ENCODE measurements at places on chromosomes 5 and 9.

DNA sequence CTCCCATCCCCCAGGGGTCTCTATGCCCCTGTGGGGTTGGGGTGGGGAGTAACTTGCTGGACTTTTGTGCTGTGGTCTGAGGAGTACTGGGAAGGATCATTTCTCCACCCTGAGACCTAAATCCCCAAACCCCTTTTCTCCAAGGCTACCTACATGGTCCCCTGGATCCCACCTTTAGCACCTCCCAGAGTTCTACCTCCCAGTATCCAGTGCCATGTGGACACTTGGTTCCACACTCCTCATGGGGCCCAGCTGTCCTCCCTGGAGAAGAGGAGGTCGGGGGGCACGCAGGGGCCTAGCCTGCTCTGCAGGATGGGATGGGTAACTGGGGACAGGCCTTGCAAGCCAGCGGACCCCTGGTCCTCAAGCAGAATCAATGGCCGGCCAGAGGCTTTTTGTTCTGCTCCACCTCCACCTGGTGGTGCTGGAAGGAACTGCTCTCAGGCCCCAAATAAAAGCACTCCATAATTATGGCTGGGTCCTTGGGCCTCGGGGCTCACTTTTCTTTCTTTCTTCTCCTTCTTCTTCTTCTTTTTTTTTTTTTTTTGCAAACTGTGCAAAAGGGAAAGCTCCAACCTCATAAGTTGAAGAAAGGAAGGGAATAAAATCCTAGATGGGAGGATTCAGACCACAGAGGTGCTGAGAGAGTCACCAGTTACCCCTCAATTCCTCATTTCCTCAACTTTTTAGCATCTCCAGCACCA is 68.4 kb downstream of the PSD2 start:
- DNase-seq = peak; percentile 11

DNA sequence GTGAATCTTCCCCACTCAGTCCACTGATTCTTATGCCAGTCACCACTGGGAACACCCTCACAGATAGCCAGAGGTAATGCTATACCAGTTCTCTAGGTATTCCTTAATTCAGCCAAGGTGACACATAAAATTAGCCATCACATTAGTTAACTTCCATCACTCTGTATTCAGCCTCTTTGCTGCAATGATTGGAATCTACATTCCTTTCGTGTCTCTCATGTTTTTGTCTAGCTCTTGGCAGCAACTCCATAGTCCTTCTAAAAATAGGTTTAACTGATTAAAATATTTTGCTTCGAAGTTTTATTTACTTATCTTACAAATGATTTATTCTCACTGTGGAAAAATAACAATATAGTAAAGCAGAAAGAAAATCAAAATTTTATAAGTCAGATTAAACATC is 19.6 kb upstream of the RNF20 start:
- no peak for DNase-seq

- DNase-seq = no peak
Observed at GRCh38 chr5:179553875-179554274, 3.5 kb downstream of the RUFY1 start.

DNA sequence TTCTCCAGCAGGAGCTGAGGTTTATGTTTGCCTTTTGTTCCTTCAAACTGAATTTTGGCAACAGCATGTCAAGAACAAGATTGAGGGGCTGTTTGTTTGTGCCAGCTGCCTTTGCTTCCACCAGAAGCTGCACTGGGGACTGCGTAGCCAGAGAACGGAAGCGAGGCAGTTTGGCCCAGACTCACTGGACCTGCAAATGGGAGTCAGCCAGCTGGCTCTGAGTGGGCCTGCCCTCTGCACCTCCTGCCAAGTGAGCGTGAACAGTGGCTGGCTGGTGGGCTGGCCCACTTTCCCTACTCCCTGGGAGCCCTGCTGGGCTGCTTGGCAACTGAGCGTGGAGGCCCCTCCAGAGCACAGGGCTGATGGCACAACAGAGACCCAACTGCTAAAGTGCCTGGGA is 111.6 kb downstream of the GALNT10 start:
- no peak for DNase-seq

- DNase-seq = no peak
Observed at GRCh38 chr5:143207563-143208364, 195.7 kb downstream of the NR3C1 start.

DNA sequence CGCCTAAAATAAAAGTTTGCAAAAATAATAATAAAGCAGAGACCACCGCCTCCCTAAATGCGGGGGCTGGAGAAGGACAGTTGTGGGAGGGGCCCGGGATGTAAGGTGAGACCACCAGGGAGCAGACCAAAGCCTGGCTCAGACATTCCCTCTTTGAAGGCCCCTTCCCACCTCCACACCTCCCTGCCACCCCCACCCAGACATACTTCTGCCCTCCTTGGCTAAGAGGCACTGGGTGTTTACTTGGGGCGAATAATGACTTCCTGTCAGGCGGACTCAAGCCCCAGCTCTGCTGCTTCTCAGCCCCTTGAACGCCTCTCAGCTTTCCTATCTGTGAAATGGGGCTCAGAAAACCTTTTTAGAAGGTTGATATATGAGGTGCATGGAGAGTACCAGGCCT is 58.8 kb upstream of the GGTA1 start:
- DNase-seq = no peak

GRCh38 chr5:180464603-180464970 is 29.6 kb upstream of the CNOT6 start:
- no peak for DNase-seq

DNA sequence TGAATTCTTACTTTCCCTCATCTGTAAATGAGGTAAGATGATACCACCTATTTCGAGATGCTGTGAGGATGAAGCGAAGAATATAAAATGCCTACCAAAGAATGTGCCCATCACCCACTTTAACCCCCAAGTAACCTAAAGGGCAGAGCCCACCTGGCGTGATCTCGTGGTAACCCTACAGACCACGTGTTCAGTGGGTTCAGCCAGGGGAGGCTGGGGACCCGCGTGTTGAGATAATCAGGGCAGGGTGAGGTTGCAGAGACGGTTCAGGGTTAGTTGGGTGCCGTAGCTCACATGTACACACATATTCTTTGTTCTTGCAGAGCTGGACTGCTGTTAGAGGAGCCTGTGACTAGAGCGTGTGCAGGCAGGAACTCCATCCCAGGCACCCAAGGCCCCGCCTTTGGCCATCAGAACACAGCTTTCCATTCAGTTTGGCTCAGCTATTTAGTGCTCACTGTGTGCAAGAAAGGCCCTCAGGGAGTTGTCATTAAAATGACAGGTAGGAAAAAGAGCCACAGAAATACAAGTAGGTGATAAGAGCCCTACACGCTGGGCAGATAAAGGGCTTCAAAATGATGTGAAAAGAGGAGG is 56.5 kb upstream of the HAND1 start:
- no peak for DNase-seq

DNA sequence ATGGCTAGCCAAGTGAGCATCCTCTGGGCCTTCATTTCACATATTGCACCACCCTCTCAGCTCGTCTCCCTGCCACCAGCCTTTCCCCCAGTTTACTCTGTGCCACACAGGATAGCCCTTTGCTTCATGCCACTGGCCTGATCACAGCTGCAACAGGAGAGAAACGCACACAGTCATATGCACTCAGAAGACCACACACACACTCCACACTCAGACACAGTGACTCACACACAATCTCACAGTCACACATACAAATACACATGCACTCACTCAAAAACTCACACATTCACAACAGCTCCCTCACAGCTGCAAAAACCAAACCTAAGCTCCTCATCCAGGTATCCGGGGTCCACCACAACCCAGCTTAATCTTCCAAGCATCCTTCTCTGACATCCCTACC is 38.7 kb downstream of the TTC39B start:
- no peak for DNase-seq

DNA sequence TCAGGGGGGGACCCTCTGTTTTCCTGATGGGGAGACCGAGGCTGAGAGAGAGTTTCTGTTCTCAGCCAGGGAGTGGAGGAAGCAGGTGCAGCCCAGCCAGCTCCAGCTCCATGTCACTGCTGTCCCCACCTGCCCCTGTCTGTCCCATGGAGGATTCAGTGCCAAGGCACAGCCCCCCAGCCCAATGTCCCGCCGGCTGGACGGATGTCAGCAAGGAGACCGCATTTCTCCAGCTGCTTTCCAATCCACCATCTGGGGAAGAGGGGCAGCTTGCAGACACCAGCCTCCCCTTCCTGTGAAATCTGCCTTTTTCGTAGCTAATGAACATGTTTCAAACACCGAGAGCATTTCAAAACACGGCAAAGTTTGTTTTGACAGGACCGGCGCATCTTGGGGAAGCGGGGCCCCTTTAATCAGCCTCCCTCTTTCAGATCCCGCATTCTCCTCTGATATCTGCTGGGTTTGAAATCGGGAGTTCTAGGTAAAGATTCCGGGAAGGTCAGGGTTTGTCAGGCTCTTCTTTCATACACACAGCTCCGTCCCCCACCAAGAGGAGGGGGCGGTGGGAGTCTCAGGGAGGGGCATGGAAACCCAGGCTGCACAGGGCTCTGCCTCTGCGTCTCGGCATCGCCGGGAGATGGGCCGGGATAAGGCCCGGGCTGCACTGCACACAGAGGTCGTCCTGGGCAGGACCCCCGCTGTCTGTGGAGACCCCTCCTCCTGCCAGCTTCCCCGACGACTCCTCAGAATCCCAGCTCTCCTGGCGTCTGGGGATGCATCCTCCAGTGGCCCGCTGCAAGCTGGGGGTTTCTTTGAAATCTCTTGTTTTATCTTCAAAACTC is 74.8 kb downstream of the NEK6 start:
- DNase-seq = no peak

DNA sequence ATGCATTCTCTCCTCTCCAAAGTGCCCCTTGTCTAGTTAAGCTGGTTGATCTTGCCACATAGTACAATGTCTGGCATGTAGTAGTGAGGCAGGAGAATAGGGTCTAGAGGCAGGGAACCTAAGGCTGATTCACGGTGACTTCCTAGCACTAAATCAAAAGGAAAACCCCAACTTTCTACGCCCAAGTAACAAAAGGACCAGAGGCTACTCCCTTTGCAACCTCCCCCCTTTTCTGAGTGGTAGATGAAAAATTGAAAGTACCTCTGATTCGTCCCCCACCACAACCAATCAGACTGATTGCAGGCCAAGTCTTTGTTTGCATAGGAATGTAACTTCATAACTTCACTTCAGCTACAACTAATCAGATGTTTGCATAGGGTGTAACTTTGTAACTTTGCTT is 278.8 kb downstream of the PSAT1 start:
- DNase-seq = no peak

GRCh38 chr9:85685081-85685480 is 56.7 kb downstream of the AGTPBP1 start:
- DNase-seq = no peak

DNA sequence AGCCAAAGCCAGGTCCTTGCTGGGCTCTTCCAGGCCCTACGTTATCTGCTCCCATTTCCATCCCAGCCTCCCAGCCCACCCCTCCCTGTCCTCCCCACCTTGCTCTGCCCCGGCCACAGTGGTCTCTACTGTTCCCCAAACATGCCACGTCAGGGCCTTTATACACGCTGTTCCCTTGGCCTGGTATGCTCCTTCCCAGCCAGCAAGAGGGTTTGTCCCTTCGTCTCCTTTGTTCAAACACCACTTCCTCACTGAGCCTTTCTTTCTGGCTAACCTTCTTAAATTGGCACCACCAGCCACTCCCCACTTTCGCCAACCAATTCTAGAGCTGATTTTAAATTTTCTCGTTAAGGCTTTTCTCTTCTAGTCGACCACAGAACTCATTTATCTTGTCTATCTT is 9.8 kb downstream of the SH2D3C start:
- no peak for DNase-seq

- no peak for DNase-seq
Observed at GRCh38 chr5:6495433-6496206, 47.0 kb downstream of the UBE2QL1 start.

- DNase-seq = no peak
Observed at GRCh38 chr5:172235827-172236736, 42.1 kb downstream of the EFCAB9 start.

DNA sequence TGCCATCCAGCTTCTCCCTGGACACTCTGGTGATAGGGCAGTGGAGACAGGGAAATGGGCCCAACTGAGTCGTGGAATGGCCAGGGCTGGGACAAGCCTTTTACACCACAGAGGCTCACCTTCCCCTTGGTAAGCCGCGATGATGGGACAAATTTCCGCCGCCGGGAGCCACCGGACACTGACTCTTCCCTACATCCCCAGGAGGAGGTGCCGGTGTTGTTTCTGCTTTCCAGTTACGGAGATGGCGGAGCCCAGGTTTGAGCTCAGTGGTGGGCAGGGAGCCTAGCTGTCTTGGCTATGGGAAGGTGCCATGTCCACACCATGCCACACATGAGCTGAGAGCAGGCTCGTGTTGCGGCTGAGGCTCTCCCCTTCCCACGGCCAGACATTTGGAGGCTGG is 19.9 kb upstream of the WNK2 start:
- no peak for DNase-seq

DNA sequence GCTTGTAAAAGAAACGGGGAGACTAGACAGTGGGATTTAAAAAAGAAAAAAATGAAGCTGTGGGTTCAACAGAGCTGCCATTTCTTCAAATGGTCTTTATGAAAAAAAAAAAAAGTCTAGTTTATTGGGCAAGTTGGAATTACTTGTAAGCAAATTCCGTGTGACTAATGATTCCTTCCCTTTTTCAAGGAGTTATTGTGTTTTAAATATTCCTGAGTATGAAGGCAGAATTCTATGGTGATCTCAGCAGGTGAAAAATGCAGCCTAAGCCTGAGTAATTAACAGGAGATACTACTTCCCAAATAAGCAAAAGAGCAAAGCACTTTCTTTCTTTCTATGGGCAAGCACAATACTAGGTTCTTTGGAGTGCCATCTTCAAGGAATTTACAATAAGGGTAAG is 481.9 kb downstream of the ZNF608 start:
- no peak for DNase-seq

DNA sequence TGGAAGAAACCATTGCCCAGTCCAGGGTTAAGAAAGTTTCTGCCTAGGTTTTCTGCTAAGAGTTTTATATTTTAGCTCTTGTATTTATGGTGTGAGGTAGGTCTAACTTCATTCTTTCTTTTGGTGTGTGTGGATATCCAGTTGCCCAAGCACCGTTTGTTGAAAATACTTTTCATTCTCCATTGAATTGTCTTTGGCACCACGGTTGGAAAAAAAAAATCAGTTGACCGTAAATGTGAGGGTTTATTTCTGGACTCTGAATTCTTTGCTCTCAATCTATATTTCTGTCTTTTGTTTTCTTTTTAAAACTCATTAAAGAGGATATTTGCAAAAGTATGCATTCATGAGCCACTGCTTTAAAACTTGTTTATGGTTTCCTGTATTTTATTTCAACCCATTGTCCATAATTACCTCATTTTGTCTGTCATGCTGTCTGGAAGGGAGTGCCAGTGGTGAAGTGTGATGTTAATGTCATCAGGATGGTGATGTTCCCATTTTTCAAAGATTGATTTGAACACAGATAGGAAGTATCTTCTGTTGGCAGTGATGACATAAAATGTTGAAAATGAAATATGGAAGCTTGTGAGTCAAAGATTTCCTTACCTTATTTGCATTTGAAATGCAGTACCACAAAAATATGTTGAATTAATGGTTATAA is 33.9 kb downstream of the HABP4 start:
- no peak for DNase-seq

DNA sequence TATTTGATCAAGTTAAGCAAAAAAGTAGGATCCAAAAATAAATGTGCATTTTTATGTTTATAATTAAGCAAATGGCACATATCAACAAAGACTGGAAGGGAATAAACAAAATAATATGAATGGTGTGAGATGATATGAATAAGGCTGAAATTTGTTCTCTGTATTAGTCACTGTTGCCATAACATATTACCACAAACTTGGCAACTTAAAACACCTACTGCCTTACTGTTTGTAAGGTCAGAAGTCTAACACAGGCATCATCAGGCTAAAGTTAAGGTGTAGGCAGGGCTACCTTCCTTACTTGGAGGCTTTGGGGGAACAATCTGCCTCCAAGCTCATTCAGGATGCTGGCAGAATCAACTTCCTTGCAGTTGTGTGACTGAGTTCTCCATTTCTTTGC is 19.3 kb downstream of the PGGT1B start:
- DNase-seq = no peak

GRCh38 chr9:135969064-135969683 is 8.0 kb upstream of the UBAC1 start:
- no peak for DNase-seq

Measured in activated naive CD4-positive, alpha-beta T cell (primary cell).